Pancreas (tissue), 10 donors: ENCODE measurements at places on chromosomes 13 and 19.

- DNase-seq: no peak
Measured at GRCh38 chr19:7119582-7119981, 50.1 kb downstream of the ZNF557 start.

GRCh38 chr19:55303477-55303876, 19.7 kb downstream of the BRSK1 start:
- no peak for DNase-seq

- DNase-seq: peak; percentile 80
Measured at GRCh38 chr13:110319774-110320509, 12.9 kb downstream of the COL4A2 start.

DNA sequence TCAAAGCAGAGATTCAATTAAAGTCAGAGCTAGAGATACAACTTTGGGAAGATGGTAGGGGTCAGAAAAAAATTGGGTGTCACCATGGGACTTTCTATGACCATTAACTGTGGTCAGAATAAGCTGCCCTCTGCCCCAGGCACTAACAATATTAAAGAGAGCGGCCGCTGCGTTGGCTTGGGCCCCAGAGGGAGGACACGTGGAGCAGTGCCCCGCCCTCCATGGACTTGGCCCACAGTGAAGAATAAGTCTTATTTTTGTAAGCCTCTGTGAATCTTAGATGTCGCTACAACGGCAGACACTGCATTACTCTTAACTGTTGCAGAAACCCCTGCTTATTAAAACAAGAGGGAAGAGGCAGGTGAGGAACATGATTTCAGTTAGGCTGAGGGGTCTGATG, 172.7 kb downstream of the UQCRFS1 start:
- no peak for DNase-seq

GRCh38 chr19:19033426-19034203, at the start of the genes ARMC6 and SUGP2:
Gene ARMC6, plus strand, starts transcription at chr19:19033603. Its CDS starts 607 bp downstream, at chr19:19034210.
Gene SUGP2, minus strand, starts transcription at chr19:19033517. Its CDS starts 2,446 bp downstream, at chr19:19031071.
- DNase-seq: peak; percentile 95

- no peak for DNase-seq
Measured at GRCh38 chr13:47109028-47109427, 212.2 kb upstream of the HTR2A start.

DNA sequence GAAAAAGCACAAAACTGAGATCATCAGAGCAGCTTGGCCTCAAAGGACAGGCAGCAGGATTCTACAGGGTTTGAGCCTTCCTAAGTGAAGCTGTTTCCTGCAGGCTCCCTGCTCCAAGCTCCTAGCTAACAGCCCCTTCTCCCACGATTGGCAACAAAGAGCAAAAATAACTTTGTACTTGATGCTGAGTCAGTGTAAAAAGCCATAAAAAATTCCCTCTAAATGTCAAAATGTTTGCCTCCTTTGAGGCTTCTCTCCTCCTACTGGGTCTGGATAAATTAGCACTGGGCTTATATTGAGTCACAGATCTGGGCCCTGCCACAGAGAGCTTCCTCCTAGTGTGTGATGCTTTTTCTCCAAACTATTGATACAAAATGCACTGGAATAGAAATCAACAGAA, 153.3 kb downstream of the TNFRSF19 start:
- no peak for DNase-seq

GRCh38 chr13:36806102-36806501, 12.9 kb upstream of the RFXAP start:
- no peak for DNase-seq

- no peak for DNase-seq
Measured at GRCh38 chr13:73870036-73870741, 264.0 kb downstream of the KLF12 start.

GRCh38 chr13:49060678-49061387, 85.1 kb downstream of the FNDC3A start:
- no peak for DNase-seq

DNA sequence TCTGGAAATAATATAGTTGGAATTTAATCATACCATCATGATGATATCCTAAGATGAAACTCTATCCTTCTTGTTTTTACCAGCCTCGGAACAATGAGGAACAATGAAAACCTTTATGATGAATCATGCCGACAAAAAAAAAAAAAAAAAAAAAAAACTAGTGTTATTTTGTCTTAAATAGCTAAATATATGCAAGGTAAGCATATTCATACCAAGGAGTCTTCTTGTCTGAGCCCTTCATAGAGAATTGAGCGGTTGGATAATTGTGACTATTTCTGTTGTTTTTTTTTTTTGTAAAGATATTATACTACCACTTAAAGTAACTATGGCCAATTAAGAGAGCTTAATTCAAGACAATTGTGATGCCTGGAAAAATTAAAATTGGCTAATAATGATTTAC, 244.0 kb upstream of the PCDH9 start:
- no peak for DNase-seq

DNA sequence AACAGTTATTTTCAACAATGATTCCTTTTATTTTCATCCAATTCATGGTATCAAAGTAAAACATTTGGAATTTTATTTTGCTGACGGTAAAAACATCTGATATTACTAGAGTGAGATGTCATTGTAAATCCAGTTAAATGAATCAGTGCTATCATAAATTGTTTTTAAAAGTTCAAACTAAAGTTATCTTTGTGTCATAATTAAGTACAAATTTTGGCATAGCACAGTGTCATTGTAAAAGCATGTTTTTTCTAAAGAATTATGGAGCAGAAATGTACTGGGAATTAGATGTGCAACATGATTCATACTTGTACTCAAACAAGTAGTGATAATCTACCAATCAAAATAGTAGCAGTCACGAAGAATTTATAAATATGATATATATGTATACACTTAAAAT, 92.8 kb downstream of the FAM216B start:
- DNase-seq: no peak

DNA sequence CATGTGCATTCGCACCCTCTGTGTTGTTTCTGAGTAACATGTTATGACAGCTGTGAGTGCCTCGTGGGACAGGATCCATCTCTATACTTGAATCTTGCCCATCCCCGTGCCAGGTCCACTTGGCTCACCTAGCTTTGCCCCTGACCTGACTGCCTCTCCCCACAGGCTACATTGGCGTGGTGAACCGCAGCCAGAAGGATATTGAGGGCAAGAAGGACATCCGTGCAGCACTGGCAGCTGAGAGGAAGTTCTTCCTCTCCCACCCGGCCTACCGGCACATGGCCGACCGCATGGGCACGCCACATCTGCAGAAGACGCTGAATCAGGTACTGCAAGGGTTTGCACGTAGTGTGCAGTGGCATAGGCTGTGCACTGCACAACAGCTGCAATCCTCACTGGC, 53.2 kb downstream of the TMED1 start:
- no peak for DNase-seq

GRCh38 chr19:51712461-51713081, 11.2 kb downstream of the HAS1 start:
- DNase-seq: no peak

- DNase-seq: no peak
Measured at GRCh38 chr13:49064476-49064875, 88.8 kb downstream of the FNDC3A start.

DNA sequence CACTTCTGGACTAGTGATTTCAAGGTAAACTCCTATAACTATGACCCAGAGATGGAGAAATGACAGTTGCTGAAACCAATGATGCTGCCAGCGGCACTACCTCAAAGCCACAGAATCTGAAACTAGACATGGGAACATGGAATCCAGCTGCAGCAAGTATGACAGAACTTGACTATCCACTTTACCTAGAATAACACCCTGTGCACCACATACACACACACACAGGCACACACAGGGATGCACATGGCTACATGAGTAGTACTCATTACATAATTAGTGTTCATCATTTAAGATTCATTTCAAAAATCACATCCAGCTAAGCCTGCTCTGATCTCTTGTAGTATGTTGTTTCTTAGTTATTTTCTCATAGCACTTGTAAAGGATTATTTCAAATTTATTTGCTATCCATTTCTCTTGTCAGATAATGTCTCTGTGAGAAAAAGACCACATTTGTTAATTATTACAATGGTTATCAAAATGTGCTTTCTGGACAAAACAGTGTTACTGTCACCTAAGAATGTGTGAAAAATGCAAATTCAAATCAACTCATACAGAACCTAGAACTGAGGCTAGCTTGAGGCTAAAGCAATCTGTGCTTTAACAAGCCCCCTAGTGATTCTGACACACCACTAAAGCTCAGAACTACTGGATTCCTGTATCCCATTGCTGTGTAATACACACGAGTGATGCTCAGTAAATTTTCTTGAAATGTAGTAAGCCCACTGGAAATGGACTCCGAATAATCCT, 59.4 kb downstream of the WTIP start:
- DNase-seq: no peak

- no peak for DNase-seq
Measured at GRCh38 chr13:95184317-95184716, 116.9 kb downstream of the ABCC4 start.

GRCh38 chr13:23105051-23105450, 75.7 kb upstream of the SGCG start:
- no peak for DNase-seq

GRCh38 chr19:39377373-39378362, 13.2 kb downstream of the PAF1 start:
- DNase-seq: no peak

DNA sequence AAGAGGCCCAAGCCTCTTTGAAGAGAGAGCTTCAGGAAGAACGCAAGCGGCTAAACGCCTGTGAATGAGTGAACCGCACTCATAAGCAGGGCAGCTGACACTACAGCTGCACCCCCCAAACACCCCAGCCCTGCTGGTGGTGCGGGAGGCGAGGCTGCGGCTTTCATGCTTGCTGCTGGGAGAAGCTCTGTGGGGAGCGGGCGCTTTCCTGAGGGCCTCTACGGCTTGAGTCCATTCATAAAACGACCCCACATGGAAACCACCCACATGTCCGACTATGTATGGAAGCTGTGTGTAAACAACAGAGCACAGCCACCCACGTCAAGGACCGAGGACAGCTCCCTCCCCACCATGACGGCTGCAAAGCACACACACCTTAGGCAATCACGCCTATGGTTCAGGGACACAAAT, 5.5 kb downstream of the AP3D1 start:
- DNase-seq: no peak

- no peak for DNase-seq
Measured at GRCh38 chr19:4491446-4491845, 19.3 kb downstream of the HDGFL2 start.
